ENCODE measurements at places on chromosomes 5 and 9.

- DNase-seq: no peak
Measured at GRCh38 chr5:113325054-113325453, 109.7 kb downstream of the TSSK1B start.

GRCh38 chr9:37197158-37198038, 77.0 kb downstream of the ZCCHC7 start:
- DNase-seq: peak; percentile 78

- DNase-seq: no peak
Measured at GRCh38 chr9:136062657-136063439, 32.2 kb downstream of the NACC2 start.

- DNase-seq: no peak
Measured at GRCh38 chr5:171577042-171577758, 157.8 kb downstream of the FGF18 start.

GRCh38 chr9:93896496-93897033, 58.6 kb downstream of the BARX1 start:
- peak; percentile 1 for DNase-seq

- DNase-seq: no peak
Measured at GRCh38 chr5:16897284-16897704, 38.8 kb downstream of the MYO10 start.

GRCh38 chr5:32690153-32690552, 21.0 kb upstream of the NPR3 start:
- no peak for DNase-seq

GRCh38 chr9:27400334-27400880, 103.5 kb upstream of the EQTN start:
- no peak for DNase-seq

DNA sequence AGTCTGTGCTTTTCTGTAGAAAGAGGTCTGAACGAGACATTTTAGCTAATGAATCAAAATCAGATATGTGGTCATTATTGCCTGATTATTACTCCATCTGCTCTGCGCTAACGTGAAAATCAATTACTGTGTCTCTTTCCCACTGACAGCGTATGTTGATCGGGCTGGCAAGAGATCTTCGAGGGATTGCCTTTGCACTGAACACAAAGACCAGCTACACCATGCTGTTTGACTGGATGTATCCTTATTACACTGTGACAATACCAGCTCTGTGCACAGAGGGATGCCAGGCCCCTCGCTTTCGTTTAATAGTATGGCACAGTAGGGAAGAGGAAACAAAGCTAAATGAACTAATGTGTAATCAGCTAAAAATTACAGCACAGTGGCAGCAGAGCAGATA, 103.7 kb upstream of the TLX3 start:
- DNase-seq: no peak

- DNase-seq: peak; percentile 44
Measured at GRCh38 chr9:98365227-98365669, 109.8 kb upstream of the TBC1D2 start.

DNA sequence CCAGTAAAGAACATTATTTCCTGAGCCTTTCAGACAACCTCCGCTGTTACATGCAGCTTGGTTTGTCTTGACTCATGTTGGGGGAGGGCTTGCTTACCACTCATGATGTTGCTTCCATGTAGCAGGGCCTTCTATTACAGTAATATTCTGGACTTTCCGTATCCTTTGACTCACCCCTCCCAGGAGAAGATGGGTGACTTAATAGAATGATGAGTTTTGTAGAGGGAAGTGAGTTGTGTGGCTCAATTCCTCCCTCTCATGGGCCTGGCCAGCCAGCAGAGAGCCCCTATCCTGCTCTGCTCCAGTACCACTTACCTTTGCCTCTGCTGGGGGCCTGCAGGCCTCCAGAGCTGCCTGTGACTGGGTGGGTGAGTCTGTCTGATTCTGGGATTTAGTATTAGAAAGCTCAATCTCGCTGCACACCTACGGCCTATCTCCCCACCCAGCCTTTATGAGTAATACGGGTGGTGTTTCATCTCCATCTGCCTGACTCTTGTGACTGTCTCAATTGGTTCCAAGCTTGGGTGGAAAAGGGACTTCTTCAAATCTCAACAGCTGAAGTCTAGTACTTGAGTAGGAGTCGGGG, 52.6 kb upstream of the KLF9 start:
- no peak for DNase-seq
